Left colon (tissue), 2 donors: ENCODE measurements at places on chromosomes 13 and 19.

GRCh38 chr13:73055813-73056564 is 2.8 kb upstream of the KLF5 start:
- DNase-seq = no peak

DNA sequence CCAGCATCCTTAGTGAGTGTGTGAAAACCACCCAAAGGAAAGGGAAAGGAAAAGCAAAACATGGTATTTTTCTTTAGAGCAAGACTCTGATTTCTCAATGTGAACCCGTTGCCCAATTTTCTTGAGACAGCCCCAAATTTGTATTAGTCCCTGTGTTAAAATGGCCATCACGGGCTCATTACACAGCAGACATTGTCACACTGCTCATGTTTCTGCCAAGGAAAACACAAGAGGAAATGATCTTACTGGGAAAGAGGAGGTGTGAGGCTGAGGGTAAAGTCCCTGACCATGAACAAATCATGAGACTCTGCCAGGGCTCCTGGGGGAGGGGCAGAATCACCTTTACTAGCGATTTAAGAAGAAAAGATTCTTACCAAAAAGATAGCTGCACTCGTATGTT is 54.4 kb downstream of the FAM124A start:
- peak; percentile 35 for DNase-seq

GRCh38 chr19:50434525-50434924 is 1.8 kb downstream of the MYBPC2 start:
- no peak for DNase-seq

DNA sequence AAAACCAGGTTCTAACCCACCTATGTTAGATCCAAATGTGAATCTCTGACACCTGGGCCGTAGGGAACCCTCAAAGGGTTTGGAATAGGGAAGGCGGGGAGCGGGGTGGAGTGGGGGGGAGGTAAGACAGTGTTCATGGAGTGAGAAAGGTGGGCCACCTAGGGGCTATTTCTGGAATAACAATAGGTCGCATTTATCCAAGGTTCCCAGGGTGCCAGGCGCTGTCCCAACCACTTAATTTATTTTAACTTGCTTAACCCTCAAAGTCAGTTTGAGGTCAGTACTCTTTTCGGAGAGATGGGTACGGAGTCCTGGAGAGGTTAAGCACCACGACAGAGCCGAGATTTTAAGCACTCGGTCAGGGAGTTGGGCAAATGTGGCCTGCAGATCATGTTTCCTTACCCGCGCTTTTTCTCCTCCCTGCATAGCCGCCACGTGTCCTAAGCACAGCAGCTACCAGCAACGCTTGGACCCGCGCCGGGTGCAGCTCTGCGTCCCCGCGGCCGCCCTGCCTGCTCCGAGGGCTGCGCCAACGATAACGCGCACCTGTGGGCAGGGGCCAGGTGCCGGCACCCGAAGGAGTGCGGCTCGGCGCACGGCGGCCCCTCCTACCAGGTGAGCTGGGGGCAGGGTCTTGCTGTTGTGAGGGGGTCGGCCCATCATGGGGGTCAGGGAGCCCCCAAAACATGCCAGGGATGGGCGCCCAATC is 25.0 kb upstream of the FXYD3 start:
- no peak for DNase-seq

DNA sequence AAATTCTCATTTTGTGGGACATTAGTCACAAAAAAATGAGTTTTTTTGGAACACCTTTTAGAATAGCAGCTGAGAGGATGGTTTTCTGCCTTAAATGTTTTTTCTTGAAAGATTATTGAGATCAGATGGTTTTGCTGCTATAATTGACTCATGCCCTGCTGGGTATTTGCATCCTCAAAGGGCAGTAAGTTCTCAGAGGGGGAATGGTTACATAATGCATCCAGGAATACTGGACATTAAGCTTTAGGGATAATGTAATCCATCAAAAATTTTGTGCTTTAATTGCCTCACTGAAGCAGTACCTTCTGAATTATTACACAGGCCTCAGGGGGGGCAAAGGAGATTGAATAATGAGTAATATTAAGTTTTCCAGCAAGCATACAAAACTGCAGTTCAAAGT is 866.3 kb upstream of the SPRY2 start:
- no peak for DNase-seq

GRCh38 chr13:31012655-31013024 is 80.2 kb downstream of the TEX26 start:
- no peak for DNase-seq

- peak; percentile 75 for DNase-seq
Observed at GRCh38 chr19:38852231-38853044, 2.7 kb upstream of the HNRNPL start.
